ENCODE measurements at places on chromosomes 7 and 10.

- DNase-seq, result no peak
Observed at GRCh38 chr7:81769891-81770727, at the start of gene HGF. TSS of gene HGF (minus strand) at chr7:81770047. CDS start at chr7:81769971, 76 bp downstream.

DNA sequence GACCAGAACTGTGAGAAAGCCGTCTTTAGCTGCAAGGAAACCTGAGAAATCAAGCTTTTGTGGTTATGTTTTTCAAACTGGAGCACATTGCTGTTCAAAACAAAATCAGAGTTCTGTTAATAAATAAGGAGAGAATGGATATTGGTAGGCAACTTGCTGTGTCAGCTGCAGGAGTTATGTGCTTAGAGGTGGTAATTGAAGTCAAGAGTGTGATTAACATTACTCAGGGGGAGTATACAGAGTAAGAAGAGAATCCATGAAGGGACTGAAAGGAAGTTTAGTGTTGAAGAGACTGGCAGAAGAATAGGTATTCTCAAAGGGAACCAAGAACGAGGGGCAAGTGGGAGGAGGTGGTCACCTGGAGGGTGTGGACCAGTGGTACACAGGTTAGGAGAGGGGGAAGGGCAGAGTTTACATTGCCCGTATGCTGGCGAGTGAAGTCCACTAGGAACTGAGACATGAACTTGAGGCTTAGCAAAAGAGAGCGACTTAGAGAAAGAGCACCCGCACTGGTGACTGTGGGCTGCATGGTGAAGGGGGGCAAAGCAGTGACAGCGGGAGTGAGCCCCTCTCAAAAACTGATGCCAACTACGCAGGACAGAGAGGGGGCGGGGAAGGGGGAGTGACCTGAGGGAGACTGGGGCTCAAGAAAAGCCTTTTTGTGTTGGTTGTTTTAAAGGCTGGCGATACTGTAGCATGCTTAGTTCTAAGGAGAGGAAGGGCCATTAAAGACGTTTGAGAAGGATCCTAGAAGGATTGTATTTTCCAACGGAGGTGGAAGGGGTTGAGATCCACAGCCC lies 80.0 kb downstream of the SDK1 start:
- DNase-seq, result no peak

GRCh38 chr7:140841166-140841715 lies 83.5 kb downstream of the BRAF start:
- no peak for DNase-seq

- no peak for DNase-seq
Observed at GRCh38 chr7:50806143-50806542, 23.4 kb upstream of the GRB10 start.

GRCh38 chr10:119652361-119652730 lies 1.2 kb downstream of the BAG3 start:
- peak; percentile 60 for DNase-seq

GRCh38 chr7:143117395-143117794 lies 14.5 kb upstream of the PIP start:
- DNase-seq, result no peak

GRCh38 chr7:82722946-82723345 lies 279.4 kb upstream of the CACNA2D1 start:
- no peak for DNase-seq

DNA sequence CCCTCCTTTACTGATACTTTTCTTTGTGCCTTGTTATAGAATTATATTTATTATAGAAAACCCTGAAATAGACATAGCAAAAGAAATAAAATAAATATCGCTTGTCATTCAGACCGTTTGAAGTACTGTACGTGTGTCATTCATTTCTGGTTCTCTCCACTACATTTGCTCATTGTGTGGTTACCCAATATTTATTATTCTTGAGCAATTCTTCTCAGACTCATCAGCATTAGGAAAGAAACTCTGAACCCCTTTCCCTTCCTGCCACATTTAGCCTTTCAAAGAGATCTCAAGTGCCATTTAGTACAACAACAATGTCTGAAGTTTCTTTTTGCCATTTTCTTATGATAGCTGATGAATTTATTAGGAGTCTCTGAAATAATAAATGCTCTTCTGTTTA lies 154.1 kb downstream of the KIAA1217 start:
- DNase-seq, result no peak

GRCh38 chr10:15369256-15370211 lies 1.6 kb downstream of the FAM171A1 start:
- no peak for DNase-seq

- DNase-seq, result no peak
Observed at GRCh38 chr10:78476156-78476555, 442.5 kb downstream of the RPS24 start.

DNA sequence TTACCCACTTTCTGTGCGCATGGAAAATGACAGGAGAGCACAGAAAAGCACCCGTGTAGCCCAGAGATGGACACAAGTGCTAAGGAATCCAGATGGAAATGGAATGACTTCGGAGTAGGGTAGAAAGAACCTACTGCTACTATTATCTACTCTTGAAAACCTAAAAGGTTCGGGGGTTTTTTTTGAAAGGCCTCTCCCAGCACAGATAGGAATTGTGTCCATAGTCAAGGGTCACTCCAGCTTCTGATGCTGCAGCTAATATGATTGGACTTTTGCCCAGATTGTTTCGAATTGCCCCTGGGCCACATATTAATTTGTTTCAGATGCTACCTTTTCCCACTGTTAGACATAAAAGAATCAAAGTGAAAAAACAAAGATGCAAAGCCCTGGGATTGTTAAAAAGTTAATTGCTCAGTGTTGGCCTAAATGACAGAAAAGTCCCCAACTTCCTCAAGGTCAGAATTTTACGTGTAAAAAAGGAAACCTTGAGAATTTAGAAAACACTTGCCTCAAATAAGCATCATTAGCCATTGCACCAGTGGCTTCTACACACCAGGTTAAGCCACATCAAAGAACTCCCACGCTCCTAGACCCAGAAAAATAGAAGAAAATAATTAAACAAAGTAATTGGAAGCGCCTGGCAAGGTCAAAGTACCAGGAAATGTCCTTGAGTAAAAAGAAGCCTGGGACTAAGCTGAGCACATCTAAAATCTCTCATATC lies 40.8 kb upstream of the INSIG1 start:
- no peak for DNase-seq

- DNase-seq, result no peak
Observed at GRCh38 chr7:8221101-8221495, 40.9 kb downstream of the ICA1 start.

DNA sequence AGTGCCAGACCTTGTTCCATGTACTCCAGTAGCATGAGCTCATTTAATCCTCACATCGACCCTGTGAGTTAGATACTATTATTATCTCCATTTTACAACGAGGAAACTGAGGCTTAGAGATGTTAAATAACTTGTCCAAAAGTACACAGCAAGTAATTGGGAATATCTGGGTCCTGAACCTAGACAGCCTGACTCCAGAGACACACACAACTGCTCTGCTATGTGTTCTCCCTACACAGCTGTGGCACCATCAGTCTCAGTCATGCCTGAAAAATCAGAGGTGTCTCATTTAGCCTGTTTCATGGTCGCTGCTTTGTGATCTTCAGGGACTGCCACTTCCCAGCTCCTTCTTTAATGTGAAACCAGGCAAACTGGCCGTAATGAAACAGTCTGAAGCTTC lies 56.5 kb downstream of the COL1A2 start:
- DNase-seq, result no peak

GRCh38 chr7:140924821-140925421 lies at the start of gene BRAF:
TSS of gene BRAF (minus strand) at chr7:140924929. CDS start at chr7:140924703, 226 bp downstream.
- DNase-seq, result peak; percentile 96

- DNase-seq, result no peak
Observed at GRCh38 chr7:122300211-122300932, 4.2 kb downstream of the FEZF1 start.

DNA sequence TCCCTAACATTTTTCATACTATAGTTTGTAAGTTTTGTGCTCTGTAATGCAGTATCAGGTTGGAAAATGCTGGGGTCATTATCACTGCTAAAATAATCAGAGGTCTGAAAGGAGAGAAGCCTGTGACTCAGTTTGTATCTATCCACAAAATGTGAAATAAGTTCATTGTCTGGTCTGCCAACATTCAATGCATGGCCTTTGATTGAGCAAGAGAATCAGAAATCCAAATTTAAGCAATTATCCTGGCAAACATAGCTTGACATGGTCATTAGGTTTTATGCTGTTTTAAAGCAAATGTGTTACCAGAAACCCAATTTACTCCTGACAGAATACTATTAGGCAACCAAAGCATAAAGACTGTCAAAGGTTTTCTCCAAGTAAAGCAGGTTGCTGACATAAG lies 709.7 kb upstream of the SEMA3D start:
- DNase-seq, result no peak

GRCh38 chr7:73452999-73453635 lies 19.5 kb downstream of the FZD9 start:
- no peak for DNase-seq

DNA sequence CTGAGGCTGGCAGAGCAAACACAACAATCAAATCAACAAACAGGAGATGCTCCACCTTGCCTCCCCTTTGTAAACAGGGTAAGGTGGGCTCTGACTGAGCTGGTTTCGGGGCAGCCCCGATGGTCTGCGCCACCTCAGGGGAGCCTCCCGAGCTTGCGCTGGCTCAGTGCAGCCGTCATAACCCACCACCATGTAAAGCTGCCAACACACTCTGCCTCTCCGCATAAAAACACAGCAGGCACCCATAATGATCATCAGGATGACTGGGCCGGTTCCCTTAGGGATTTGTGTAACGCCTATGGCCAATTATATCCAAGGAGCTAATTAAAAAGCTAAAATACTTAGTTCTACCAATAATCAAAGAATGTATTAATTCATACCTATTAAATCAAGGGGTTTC lies 124.5 kb downstream of the PRPF18 start:
- DNase-seq, result no peak

- no peak for DNase-seq
Observed at GRCh38 chr10:100479037-100479436, 16.2 kb downstream of the WNT8B start.

- DNase-seq, result no peak
Observed at GRCh38 chr7:66173856-66174255, 31.3 kb upstream of the TPST1 start.

GRCh38 chr7:36040679-36041078 lies 112.4 kb upstream of the EEPD1 start:
- no peak for DNase-seq

DNA sequence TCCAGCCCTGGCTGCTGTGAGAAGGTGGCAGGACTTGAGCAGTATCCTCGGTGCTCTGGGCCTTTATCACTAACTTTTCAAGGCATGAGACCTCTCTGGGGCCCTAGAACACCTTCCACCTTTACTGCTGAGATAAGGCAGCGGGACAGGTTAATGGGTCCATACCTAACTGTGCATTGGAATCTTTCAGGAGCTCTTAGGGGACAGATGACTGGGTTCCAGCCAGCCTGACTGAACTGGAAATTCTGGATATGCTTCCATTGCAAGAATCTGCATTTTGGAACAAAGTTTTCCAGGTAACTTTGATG lies 73.0 kb downstream of the ATXN7L1 start:
- DNase-seq, result no peak

DNA sequence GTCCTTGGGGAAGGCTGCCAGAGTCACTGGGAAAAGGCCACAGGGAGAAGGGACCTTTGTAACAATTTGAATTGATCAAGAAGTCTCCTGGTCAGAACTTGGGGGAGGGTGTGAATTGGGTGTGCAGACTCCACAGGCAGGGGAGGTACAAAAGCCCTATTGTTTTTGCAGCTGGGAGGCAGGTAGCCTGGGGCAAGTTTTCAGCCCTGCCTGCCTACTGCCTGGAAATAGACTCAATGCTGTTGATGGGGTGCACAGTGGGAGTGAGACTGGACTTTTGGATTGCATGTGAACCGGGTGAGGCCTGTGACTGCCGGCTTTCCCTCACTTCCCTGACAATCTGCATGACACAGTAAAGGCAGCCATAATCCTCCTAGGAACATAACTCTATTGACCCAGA lies 947.0 kb downstream of the REEP3 start:
- DNase-seq, result no peak

GRCh38 chr7:132435016-132435990 lies 141.0 kb downstream of the PLXNA4 start:
- peak; percentile 21 for DNase-seq

DNA sequence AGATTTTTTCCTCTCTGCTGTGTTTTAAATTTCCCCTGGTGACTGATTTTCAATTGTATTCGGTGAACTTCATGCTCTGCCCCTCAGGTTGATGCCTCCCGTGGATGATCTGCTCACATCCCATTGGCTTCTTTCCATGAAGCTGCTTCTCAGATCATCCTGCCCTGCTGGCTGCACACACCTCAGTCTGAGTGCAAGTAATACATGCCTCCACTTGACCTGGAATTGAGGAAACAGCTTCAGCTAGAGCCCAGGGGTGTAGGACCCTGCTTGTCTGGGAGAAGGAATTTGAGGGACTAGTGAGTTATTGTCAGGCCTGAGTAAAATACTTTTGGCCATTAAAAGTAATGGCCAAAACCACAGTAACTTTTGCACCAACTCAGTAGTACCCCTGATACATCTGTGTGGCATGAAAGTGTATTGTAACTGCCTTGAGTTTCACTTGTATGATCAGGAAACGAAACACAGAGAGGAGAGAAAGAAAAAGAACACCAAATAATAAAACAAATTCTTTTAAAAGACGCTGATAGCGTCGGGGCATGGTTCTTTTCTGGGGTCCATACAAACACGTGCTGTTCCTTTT lies 49.4 kb downstream of the SPAM1 start:
- DNase-seq, result no peak

- DNase-seq, result no peak
Observed at GRCh38 chr10:1141261-1141660, 85.1 kb downstream of the WDR37 start.

GRCh38 chr10:35700487-35700882 lies 58.4 kb upstream of the FZD8 start:
- DNase-seq, result no peak

DNA sequence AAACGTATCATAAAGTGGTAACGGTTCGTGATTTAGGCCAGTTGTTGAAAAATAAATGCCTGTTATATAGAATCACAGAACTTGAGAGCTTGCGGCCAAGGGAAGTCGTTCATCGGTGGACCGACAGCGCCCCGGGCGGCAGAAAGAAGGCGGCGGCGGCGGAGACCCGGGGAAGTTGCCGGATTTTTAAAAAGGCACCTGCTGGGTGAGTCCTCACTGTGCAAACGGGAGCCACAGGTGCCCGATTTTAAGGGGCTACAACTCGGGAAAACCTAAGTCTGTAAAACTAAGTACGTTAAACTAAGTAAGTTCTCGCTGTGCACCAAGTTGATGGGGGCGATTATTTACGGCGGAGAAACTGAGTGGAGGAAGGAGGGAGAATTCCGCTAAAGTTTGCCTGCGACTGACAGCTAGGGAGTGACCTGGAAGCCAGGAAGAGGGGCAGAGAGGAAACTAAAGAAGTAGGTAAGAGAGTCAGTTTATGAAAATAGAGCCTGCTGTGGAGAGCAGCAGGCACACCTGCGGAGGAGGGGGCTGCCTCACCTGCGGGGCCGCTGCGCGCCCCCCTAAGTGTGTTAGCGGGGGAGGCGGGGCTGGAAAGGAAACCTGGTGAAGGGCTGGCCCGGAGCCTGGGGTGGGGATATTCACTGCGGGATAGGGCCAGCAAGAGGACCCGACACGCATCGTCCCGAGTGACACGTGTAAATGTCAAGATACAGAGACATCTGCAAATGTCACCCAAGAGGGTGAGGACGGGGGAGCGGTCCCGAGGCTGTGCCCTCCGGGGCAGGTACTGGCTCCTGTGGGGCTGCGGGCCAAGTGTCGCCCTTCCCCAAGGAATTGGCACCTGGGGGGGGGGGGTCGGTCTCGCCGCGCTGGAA lies 996 bp downstream of the ADAM12 start:
- DNase-seq, result peak; percentile 12

GRCh38 chr10:60476451-60476850 lies 86.8 kb upstream of the ANK3 start:
- no peak for DNase-seq

GRCh38 chr7:101663747-101664146 lies 34.7 kb upstream of the MYL10 start:
- no peak for DNase-seq

- DNase-seq, result peak; percentile 13
Observed at GRCh38 chr10:21494191-21495001, 31.1 kb downstream of the SKIDA1 start.

Data from CD4-positive, alpha-beta T cell treated with Interleukin-12 subunit alpha and Interleukin-12 subunit beta, for 1 hour (primary cell).